ENCODE measurements at places on chromosomes 3 and 15. TPM values are rescaled to one million over a fixed set of nuclear protein-coding genes. Genes with fewer than 3 reads are reported as not detected.

- no peak for DNase-seq
Observed at GRCh38 chr3:17090280-17090983, 205.7 kb downstream of the PLCL2 start.

- no peak for DNase-seq
Observed at GRCh38 chr3:69145688-69146087, 23.3 kb upstream of the LMOD3 start.

- DNase-seq = no peak
Observed at GRCh38 chr15:51266656-51267050, 71.7 kb downstream of the CYP19A1 start.

DNA sequence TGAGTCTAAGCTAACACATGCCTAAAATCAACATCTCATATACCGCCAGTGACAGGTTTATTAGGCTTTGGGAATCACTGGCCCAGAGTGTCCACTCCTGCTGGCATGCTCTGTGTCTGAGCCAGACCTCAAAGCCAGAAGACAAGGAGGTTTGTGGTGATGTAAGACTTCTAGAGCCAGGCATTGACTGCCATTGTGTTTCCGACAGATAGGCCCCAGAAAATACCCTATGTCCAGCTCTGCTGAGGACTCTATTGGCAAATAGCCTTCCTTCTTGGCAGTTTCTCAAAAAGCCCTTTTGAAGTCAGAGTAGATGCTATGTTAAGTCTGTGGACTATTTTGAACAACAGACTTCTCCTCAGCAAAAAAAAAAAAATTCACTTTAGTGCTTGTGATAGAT, 181.9 kb upstream of the UBE2E1 start:
- no peak for DNase-seq

- DNase-seq = no peak
Observed at GRCh38 chr3:39385456-39386090, 2.4 kb downstream of the SLC25A38 start.

GRCh38 chr3:112671930-112672715, 31.2 kb upstream of the CCDC80 start:
- peak; percentile 82 for DNase-seq

- DNase-seq = no peak
Observed at GRCh38 chr3:47385796-47386195, 5.0 kb downstream of the PTPN23 start.

DNA sequence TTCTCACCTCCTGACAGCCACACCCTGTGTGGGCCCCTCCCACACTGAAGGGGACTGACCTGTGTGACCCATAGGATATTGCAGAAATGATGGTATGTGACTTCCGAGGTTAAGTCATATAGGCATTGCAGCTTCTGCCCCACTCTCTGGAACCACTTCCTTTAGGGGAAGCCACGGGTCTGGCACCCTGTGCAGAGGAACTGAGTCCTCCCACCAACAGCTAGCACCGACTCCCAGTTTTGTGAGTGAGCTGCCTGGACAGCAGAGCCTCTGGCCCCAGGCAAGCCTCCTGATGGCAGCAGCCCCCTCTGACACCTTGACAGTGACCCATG, 24.6 kb upstream of the SLC6A6 start:
- DNase-seq = no peak

GRCh38 chr3:105876780-105877327, 8.0 kb upstream of the CBLB start:
- no peak for DNase-seq

GRCh38 chr3:116005404-116005803, 382.1 kb downstream of the GAP43 start:
- DNase-seq = peak; percentile 97

DNA sequence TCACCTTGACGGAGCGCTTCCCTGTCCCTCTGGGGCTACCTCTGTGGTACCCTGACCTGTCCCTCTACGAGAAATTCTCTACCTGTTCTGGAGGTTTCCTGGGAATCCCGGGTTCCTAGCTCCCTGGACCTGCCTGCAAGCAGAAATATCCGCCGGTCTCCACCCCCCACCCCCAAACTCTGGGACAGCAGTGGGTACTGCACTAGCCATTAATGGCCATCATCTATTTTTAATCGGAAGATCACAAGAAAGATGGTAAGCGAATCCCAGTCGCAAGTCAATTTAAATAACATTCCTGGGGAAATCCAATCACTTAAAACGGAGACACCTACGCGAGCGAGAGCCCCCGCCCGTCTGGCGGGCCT, 429 bp upstream of the C3orf80 start:
- DNase-seq = no peak

DNA sequence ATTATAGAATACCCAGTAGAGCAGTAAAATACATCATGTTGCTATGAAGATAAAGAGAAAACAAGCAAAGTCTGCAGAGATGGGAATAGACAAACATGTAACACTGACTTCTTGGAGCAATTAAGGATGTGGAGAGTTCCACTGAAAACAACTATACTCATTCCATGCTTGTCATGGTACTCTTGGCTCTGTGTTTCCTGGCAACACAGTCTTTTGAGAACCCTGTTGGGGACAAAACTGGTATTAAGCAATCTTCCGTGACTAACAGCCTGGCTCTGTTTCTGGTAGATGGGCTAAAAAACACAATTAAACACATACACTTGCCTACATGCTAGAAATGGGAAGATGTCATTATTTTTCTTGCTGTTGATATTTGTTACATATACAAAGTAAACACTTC, 1212.3 kb upstream of the GBE1 start:
- no peak for DNase-seq

GRCh38 chr15:78570710-78571109, 5.4 kb downstream of the CHRNA5 start:
- DNase-seq = no peak

DNA sequence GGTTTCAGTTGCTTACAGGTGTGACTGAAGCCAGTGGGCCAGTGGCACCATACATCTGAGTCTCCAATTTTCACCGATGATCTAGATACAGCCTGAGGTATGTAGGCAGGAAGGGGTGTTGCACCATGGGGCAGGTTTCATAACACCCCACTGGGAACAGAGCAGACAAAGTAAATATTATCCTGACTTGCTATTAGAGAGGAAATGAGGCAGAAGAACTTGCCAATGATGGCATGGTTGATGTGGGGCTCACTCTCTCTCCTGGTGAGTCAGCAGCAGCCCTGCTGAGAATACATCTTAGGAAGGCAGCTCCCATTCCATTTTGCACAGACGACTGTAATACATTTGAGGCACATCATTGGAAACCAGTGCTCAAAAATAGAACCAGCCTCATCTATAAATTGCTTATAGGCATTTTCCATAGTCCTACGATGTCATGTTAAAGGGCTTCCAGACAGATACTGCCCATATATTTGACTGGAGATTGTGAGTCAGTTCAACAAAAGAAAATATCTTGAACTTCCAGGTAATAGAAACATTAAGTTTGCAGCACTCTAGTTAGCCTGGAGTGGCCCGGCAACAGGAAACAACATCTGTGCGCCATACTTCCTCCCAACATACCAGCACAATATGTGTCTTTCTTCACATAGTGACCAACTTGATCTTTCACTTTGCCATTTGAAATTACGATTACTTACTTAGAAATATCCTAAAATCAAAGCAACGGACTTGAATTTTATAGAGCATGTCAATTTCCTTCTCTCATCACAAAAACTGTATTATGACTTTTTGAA, 175.5 kb downstream of the NECTIN3 start:
- DNase-seq = peak; percentile 88

DNA sequence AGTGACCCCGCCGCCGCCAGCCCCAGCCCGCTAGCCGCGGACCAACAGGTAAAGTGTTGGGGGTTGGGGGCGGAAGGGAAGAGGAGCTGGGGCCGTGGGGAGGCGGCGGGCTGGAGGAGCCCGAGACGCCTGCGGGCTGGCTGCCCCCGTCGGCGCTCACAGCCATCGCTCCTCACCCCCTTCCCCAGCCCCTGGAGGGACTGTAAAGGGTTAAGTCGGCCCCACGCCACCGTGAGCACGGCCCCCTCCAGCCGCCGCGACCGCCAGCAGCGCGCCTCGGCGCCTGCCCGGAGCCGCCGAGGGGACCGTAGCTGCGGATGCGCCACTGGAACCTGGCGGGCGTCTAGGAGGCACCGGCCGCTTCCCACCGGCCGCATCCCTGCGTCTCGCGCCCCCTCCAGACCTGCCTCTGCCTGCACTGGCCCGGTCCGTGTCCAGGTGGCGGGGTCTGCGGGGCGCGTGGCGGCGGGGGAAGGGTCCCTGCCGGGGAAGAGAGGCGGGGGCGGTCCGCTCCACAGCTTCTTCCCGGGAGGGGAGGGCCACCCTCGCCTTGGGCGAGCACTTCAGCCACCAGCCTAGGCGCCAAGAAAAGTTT, 522 bp downstream of the MED12L start:
- peak; percentile 21 for DNase-seq

DNA sequence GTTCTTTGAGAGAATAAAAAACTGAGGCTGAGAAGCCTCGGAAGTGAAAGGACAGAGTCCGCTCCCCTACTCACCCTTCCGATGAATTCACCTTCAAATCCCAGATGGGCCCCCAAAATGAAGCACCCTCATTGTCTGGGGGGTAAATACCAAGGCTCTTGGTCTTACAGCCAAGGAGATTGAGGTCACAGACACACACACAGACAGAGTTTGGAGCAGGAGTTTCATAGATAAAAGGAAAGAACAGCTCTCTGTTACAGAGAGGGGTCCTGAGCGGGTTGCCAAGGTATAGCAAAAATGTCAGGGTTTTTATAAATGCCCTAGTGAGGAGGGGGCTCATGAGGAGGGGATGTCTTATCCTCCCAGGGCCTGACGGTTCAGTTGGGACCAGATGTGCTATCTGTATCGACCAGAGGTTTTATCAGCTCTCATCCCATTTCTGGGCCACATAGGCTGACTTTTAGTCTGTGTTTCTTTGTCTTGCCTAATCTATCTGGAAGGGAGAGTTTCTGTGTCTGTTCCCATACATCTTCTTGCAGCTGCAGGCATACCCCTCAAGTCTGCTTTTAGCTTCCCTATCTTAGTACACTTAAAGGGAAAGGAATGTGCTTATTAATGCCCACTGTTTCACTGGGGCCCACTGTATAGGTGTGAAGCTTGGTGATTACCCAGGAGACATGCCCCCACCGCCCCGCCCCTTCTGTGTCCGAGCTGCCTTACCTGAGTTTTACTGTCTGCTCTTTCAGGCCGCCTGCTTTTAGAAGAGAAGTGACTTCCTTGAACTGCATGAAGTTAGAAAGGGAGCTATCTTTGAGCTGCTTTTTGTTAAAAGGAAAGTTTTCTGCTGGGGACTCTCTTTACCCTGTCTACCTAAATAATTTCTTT, 66.8 kb upstream of the ATP11B start:
- no peak for DNase-seq

DNA sequence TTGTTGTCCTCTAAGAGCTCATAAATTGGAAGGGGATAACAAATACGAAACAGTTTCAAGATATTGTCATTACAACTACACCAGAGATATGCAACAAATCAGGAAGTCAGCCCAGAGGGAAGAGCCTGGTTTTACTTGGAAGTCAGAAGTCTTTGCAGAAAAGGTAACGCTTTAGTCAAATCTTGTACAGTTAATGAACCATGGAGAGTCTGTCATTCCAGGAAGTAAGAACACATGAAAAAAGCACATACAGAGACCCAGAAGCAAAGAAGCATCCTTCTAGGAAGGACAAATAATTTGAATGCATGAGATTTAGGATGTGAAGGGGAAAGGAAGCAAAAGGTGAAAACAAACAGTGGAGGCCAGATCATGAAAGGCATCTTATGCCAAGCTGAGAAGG, 19.6 kb downstream of the DYNC1LI1 start:
- DNase-seq = no peak

GRCh38 chr3:128488991-128489673, 3.9 kb downstream of the GATA2 start:
- no peak for DNase-seq

DNA sequence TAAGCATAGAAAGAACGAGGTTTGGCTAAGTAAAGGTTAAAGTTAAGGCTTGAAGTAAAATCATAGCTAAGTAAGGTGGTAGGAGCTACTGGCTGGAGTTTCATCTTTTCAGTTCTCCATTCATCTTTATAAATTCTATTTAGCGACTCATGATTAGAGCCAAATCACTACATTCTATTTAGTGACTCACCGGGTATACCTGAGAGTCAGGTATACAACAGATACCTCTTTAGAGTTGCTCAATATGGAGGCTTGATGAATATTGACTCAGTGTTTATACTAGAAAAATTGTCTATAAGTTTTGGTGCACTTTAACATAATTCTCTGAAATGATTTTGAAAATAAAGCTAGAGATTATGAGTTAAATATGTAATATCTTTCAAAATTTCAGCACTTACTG, 328.8 kb upstream of the GRM7 start:
- DNase-seq = no peak

- DNase-seq = no peak
Observed at GRCh38 chr3:175046601-175047000, 187.5 kb downstream of the NAALADL2 start.

GRCh38 chr3:159821736-159822135, 166.9 kb upstream of the IL12A start:
- no peak for DNase-seq

DNA sequence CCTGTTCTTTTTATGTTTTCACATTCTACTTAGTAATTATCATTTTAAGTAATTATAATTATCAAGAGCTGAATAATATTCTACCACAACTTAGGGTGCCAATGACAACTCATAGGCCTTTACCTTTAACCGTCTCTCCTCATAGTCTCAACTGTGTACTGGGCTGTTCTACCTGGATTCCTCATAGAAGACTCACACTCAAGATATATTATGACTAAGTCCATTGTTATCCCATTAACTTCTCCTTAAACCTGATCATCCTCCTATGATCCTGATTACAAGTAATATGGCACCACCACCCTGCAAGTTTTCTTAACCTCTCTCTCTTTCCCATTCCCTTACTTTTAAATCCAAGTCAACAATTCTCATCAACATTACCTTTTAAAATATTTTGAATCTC, 285.9 kb upstream of the VEPH1 start:
- no peak for DNase-seq

DNA sequence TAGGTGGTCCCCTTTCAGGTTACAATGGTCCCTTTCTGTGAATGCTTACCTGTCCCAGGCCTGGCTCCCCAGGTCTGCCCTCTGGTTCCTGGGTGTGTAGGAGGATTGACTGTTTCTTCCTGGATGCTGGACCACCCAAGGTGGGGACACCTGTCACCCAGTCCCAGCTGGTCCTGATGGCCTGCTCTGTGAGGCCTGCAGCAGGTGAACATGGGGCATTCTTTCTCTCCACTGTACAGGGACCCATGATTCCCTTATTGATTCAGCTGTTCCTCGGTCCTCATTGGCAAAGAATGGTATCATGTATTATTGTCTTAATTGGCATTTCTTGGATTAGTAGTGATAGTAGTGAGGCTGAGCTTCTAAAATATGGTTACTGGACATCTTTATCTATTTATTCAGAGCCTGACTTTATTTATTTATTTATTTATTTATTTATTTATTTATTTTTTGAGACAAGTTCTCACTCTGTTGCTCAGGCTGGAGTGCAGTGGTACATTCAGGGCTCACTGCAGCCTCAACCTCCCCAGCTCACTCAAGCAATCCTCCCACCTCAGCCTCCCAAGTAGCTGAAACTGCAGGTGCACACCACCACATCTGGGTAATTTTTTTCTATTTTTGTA, 8.8 kb upstream of the DNAJA4 start:
- DNase-seq = no peak

GRCh38 chr3:114290911-114291901, 2.6 kb upstream of the TIGIT start:
- peak; percentile 73 for DNase-seq

Gene ACAD9
- 35.4 TPM for total RNA-seq

Gene SAMMSON
- total RNA-seq = not detected

Gene FAM107A
- total RNA-seq = 40.7 TPM

Gene CDHR4
- total RNA-seq = 0.10 TPM

Gene AHSG
- not detected for total RNA-seq

Gene ISLR
- total RNA-seq = not detected

Measured in MG63 (cell line).